DMS53 (cell line): ENCODE measurements at places on chromosomes 7 and 10.

- no peak for DNase-seq
Measured at GRCh38 chr10:25405871-25406270, 231.1 kb downstream of the GPR158 start.

GRCh38 chr10:60000747-60001146, 94.4 kb upstream of the CCDC6 start:
- no peak for DNase-seq

DNA sequence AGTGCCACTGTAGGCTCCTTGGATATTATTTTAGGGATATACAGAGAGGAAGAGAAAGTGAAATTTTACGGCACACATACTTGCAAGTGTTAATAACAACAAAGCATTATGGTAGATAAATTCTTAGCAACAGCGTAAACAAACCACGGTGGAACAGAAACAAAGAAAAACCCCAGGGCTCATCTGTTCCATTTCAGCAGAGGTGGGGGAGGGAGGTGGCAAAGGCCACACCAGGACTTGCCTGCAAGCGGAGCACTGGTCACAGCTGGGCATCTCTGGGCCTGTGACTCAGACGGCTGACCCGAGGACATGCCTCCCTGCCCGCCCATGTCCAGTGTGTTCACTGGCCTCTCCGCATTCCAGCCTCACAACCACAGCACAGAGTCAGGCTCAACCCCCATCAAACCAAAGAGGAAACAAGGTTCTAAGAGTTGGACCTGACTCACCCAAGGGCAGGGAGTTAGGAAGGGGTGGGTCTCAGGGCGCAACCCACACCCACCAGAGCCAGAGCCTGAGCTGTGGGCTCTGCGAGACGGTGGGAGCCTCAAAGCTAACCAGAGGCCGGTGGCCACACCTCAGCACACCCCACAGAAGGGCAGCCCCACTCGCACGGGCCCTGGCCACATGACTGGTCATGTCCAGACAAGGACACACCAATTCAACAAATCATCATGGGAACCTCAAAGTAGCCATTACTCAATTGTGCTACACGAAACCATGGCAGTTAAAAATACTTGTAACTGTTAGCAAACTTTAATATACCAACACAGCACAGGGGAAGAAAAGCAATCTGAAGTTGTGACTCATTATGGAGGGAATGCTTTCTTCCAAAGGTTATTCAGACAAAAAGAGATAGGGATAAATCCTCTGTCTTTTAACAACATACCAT, 10.7 kb downstream of the ESYT2 start:
- peak; percentile 76 for DNase-seq

GRCh38 chr10:3774814-3775695, 10.0 kb downstream of the KLF6 start:
- DNase-seq, result peak; percentile 52

GRCh38 chr7:4110438-4110837, 571.7 kb upstream of the FOXK1 start:
- DNase-seq, result no peak

DNA sequence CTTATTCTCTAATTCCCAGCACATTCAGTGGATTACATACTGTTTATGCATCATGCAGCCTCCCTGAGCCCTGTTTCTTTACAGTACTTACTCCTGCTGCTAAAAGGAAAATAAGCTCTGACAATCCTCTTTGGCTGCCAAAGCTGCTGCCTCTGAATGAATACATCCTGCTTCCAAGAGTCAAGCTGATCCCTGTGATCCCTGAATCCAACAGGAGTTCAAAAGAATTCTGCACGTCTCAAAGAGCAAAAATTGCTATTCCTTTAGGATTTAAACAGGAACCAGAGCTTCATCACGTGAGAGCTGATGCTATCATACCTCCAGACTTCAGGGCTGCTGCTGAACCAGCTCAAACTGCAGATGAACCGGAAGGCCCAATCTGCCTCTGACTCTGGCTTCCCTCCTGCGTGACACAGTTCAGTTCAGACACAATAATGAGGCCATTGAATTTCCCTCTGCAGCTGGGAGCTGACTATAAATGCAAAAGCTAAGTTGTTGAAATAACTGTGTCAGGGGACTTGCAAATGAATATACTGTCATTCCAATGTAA, 851.0 kb upstream of the PHF14 start:
- DNase-seq, result no peak

DNA sequence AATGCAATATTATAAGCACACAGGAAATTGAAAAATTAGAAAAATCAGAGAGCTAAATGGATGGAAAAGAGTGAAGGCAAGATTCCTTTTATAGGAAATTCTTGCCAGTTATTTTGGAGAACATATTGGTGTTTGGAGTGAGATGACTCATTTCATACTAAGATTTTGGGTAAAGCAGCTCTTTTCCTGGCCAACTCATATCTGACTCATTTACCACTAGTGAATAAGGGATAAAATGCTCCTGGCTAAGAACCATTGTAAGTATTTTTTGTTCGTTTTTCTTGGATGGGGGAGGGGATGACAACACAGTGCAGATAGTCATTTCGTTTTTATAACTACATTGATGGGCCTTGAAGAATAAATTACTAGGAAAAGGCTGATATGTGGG, 139.3 kb downstream of the TWIST1 start:
- DNase-seq, result peak; percentile 19

DNA sequence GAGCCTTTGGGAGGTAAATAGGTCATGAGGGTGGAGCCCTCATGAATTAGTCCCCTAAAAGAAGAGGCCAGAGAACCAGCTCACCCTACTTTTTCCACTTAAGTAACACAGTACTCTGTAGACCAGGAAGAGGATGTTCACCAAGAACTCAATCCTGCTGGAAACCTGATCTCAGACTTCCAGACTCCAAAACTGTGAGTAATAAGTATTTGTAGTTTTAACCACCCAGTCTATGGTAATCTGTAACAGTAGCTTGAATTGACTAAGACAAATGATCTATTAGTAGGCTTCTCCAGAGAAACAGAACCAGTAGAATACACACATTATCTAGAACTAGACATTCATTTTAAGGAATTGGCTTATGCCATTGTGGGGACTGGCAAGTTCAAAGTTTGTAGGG, 51.5 kb downstream of the ANKMY2 start:
- DNase-seq, result no peak

GRCh38 chr7:128275681-128276080, 34.6 kb downstream of the LEP start:
- no peak for DNase-seq
